ENCODE measurements at places on chromosomes 13 and 19. TPM values are rescaled to one million over a fixed set of nuclear protein-coding genes. Genes with fewer than 3 reads are reported as not detected.

GPR18 gene
- total RNA-seq = not detected

GRCh38 chr19:48588670-48589401 lies 17.7 kb upstream of the SPACA4 start:
- DNase-seq = peak; percentile 95

CCDC61 gene
- total RNA-seq = 19.4 TPM

DNA sequence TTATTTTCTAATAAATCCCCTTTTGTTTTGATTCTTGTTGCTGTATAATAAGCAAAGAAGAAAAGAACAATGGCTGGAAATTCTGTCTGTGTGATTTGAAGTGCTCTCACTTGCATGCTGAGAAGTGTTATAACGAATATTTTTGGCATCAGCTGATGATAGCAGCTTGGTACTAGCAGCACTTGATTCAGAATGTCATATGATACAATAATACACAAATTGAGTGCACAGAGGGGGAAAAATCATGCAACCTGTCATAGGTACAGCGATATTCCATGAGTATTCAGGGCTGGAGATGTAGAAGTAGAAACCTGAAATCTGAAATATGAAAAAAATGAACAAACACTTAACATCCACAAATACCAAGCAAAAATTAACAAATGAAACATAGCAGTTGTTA lies 108.1 kb downstream of the FGF14 start:
- no peak for DNase-seq

- DNase-seq = no peak
Observed at GRCh38 chr19:29873801-29874575, 62.2 kb downstream of the CCNE1 start.

GRCh38 chr13:36628377-36629056 lies 45.3 kb upstream of the SERTM1 start:
- DNase-seq = no peak

ZNF85 gene
- total RNA-seq = 12.3 TPM

TMEM259 gene
- total RNA-seq = 173 TPM

SPACA4 gene
- not detected for total RNA-seq
